ENCODE measurements at places on chromosomes 12 and 14. TPM values are rescaled to one million over a fixed set of nuclear protein-coding genes. Genes with fewer than 3 reads are reported as not detected.
A peak's percentile ranks its signal among the peaks of the same experiment; 100 is the strongest.

DNA sequence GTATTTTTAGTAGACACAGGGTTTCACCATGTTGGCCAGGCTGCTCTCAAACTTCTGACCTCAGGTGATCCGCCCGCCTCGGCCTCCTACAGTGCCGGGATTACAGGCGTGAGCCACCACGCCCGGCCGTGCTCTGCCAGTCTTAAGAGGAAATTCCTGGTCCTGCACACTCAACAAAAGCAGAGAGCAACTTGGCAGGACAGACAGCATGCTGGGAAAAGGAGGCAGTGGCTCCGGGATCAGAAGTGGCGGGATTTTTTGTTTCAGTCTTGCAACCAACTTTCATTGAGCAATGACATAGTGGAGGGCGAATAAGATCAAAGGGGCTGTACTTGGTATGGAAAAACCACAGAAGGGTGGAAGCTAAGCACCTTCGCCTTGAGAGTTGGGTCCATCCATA lies 2.1 kb downstream of the CKAP4 start:
- no peak for DNase-seq

- DNase-seq: no peak
Observed at GRCh38 chr14:54654605-54655004, 87.7 kb downstream of the SAMD4A start.

DNA sequence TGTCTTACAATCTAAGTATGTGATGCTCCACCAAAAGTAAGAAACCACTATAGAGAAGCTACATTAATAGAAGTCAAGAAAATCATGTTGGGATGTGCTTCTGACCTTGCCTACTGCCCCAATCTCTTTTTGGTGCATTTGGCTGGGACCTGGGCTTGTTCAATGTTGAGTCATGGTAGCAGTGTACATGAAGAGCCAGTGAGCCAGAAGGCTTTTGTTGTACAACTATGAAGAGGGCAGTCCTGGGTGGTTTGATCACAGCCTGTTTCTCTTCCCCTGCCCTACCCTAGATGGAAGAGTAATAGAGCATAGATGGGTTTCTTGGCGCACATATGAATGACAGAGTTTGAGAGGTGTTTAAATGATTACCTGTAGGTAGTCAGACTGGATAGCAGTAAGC lies 56.4 kb downstream of the UBR7 start:
- no peak for DNase-seq

DNA sequence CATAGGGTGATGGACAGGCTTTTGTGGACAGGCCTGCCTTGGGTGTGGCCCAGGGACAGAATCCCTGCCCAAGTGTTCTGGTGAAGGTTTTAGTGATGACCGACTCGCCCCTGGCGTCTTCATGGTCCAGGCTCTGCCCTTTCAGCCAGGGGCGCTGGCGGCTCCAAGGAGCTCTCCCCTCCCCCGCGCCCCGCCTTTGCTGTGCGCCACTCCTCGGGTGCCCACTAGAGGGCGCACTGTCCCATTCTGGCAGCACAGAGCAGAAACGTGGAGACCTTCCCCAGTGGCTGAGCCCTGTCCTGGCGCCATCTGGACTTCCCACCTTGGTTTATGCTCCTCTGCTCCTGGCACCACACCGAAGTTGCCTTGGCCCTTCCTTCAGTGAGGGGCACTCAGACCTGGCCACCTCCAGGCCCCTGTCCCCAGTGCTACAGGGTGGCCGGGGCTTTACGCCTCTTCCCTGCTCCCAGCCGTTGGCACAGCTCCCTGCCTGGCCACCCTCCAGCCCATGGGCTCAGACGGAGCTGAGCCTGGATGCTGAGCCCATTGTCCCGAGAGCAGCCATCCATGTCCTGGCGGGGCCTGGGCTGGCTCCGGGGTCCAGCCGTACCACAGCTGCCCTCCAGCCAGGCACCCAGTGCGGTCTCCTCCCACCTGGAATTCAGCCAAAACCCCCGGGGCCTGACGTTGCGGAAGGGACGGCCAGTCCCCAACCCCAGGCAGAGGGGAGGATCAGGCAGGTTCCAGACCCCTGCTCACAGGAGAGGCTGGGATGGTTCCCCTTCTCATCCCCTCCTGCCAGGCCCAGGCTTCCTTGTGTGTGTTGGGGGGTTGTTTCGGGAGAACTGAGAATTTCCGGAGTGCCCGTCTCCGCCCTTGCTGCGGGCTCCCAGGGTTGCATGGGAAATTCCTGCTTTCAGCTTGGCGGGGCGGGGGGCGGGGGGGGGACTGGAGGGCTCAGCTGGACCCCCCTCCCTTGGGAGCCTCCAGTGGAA lies 5.6 kb upstream of the CRIP1 start:
- DNase-seq: peak; percentile 90

DNA sequence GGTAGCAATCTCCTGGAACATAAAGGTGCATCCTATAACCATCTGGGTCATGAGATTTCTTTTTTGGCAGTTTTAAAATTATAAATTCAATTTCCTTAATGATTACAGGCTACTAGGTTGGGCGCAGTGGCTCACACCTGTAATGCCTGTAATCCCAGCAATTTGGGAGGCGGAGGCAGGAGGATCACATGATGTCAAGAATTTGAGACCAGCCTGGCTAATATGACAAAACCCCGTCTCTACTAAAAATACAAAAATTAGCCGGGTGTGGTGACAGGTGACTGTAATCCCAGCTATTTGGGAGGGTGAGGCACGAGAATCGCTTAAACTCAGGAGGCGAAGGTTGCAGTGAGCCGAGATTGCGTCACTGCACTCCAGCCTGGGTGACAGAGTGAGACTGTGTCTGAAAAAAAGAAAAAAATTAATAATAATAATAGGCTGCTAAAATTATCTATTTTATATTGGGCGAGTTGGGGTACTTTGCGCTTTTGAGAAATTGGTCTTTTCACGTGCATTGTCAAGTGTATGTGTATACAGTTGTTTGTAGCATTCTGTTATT lies 17.2 kb upstream of the ARF6 start:
- DNase-seq: no peak

DNA sequence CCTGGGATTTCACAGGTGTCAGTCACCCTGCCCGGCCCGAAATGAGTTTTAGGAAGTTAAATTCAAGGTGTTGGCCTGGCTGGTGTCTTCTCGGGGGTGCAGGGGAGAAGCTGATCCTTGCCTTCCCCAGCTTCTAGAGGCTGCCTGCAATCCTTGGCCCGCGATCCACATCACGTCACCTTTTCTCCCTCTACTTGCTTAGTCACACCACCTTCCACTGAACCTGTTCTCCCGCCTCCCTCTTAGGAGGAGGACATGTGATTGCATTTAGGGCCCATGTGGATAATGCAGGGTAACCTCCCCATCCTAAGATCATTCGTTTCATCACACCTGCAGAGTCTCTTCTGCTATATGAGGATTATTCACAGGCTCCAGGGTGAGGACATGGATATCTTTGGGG lies 25.4 kb upstream of the ATXN2 start:
- DNase-seq: no peak

GRCh38 chr14:71365361-71365760 lies 458.1 kb downstream of the PCNX1 start:
- DNase-seq: no peak

GRCh38 chr12:39989501-39989900 lies 116.4 kb downstream of the SLC2A13 start:
- no peak for DNase-seq

GRCh38 chr12:47556261-47557030 lies 149.4 kb downstream of the RPAP3 start:
- DNase-seq: no peak

GRCh38 chr14:31787377-31787776 lies 226.2 kb downstream of the NUBPL start:
- no peak for DNase-seq

- DNase-seq: no peak
Observed at GRCh38 chr12:116454950-116455447, 104.2 kb upstream of the MAP1LC3B2 start.

- no peak for DNase-seq
Observed at GRCh38 chr12:122880668-122881067, 15.3 kb downstream of the VPS37B start.

GRCh38 chr12:77594366-77594765 lies 236.3 kb upstream of the NAV3 start:
- no peak for DNase-seq

GRCh38 chr12:121218588-121219352 lies 8.8 kb downstream of the P2RX4 start:
- DNase-seq: no peak

DNA sequence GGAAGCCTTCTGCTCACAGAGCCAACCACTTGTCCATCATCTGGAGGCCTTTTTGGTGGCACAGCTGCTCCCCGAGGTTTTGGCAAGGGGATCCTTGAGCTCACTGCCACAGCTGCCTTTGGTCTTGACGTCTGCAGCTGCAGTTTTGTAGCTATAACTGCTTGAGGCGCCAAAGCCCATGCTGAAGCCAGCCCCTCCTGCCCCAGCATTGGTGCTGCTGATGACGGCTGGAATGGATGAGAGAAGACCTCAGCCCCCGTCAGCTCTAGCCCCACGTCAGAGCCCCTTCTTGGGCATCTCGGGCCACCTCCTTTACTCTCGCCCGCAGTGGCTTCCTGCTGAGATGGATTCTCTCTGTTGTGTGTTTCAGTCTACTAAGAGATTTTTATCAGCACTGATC lies 12.3 kb upstream of the KRT74 start:
- no peak for DNase-seq

DNA sequence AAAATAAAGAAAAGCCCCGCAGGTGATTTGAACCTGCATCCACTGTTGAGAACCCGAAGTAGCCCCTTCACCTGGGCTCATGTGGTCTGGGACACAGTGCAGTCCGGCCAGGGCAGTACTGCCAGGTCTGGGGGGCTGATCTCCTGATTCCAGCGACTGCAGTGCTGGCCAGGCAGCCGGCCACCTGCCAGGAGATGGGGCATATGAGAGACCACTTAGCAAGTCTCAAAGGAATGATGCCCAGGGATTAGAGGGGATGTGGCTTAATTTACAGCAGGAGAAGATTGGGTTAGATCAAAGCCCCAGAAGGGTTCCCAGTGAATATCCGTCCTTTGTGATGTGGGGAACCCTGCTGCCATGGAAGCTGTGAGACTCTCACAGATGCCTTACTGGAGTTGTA lies 113.3 kb downstream of the PRMT8 start:
- DNase-seq: no peak

GRCh38 chr14:54647378-54647777 lies 80.5 kb downstream of the SAMD4A start:
- no peak for DNase-seq

DNA sequence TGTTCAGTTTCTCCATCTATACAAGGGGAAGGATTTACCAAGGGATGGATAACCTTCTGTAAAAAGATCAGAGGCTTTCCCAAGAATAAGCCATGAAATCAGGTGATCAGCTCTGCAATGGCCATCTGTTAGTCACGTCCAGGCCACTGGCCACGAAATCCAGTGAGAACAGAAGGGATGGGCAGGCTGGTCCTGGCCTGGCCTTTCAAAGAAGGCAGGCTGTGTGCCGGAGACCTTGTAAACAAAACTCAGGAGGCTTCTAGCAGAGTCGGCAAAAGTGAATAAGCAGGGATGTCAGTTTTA lies 68.5 kb downstream of the RNF34 start:
- no peak for DNase-seq

KRT74 gene
- total RNA-seq: 0.14 TPM

KRT2 gene
- not detected for total RNA-seq

SLC8A3 gene
- 0.05 TPM for total RNA-seq

ACRBP gene
- 1.4 TPM for total RNA-seq

CLEC9A gene
- not detected for total RNA-seq

TBX5 gene
- total RNA-seq: 75.1 TPM

NOS1 gene
- total RNA-seq: 0.22 TPM

ANP32D gene
- not detected for total RNA-seq

TAS2R46 gene
- 0.30 TPM for total RNA-seq

Measured in left ventricle myocardium inferior (tissue), 1 donor.